Activated T-helper 1 cell treated with anti-CD3 and anti-CD28 coated beads, Interleukin-12 subunit alpha, Interleukin-12 subunit beta, Interleukin-2, Interleukin-4 antibody, amounts not matched to agents 30 ng/mL and 10 ng/mL and 1 ng/mL, durations not matched to agents 14 hours and 24 hours and 36 hours (primary cell): ENCODE measurements at places on chromosomes 3 and 15.

DNA sequence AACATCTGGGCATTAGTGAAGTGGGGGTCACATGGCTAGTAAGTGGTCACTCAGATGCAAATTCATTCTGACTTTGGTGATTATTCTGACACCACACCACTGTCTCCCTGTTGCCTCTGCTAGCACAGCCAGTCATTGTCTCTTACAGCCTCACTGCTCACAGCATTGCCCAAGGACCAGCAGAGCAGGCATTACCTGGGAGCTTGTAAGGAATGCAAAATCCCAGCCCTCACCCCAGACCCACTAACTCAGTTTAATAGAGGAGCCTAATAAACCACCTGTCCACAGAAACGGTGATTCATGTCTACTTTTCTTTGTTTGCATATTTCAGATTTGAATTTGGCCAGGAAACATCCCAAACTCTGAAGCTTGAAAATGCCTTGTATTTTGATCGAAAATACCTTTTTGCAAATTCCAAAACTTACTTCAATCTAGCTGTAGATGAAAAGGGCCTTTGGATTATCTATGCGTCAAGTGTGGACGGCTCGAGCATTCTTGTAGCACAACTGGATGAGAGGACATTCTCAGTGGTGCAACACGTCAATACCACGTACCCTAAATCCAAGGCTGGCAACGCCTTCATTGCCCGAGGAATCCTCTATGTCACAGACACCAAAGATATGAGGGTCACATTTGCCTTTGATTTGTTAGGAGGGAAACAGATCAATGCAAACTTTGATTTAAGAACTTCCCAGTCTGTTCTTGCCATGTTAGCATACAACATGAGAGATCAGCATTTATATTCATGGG is 62.7 kb downstream of the GLDN start:
- H3K36me3 ChIP-seq = no peaks in the 10 kb centered on the region
- no peaks in the 10 kb centered on the region for H3K4me1 ChIP-seq
- peaks cover 15% of the 10 kb centered on the region for H3K27me3 ChIP-seq
- no peak overlapping the region for H3K27ac ChIP-seq

DNA sequence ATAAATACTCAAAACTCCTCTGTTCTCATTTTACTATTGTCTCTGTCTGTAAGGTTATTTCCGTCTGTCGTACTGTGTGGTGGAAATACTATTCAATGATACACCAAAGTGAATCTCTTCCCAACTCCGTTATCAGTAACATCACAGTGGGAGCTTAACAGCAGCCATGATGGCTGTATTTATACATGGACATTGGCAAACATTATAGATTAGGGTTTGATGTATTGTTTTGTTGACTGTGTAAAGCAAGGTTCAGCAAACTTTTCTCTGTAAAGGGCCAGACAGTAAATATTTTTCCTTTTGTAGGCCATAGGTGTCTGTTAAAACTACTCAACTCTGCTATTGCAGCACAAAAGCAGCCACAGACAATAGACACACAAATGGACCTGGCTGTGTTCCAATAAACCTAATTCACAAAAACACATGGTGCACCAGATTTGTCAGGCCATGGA is 23.2 kb downstream of the LIPC start:
- peak overlapping the region; percentile 0 for H3K4me3 ChIP-seq
- H3K36me3 ChIP-seq = peaks cover 7% of the 10 kb centered on the region
- H3K4me1 ChIP-seq = peaks cover 77% of the 10 kb centered on the region
- DNase-seq = no peak
- peak overlapping the region; percentile 95 for H3K27ac ChIP-seq

- H3K36me3 ChIP-seq = peaks cover 3% of the 10 kb centered on the region
- H3K4me3 ChIP-seq = no peak overlapping the region
- peaks cover 39% of the 10 kb centered on the region for H3K4me1 ChIP-seq
- DNase-seq = no peak
- no peak overlapping the region for H3K27ac ChIP-seq
Measured at GRCh38 chr15:52021892-52022540, 3.0 kb downstream of the MAPK6 start.

DNA sequence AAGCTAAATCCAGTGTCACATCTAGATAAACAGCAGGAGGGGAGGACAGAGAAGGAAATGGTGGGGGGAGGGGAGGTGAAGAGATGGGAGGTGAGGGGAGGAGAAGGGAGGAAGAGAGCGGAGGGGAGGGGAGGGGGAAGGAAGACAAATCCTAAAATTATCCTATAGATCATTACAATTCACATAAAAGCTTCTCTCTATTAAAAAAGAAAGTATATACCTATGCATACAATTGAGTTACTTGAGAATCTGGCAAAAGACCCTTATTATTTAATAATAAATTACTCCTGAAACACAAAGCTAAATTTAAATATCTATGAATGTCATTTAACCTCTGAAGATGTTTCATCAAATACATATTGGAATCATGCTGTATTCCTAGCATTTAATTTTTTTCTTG is 303.9 kb downstream of the MAGI1 start:
- H3K27me3 ChIP-seq = peaks cover 2% of the 10 kb centered on the region
- no peaks in the 10 kb centered on the region for H3K36me3 ChIP-seq
- no peak overlapping the region for H3K4me3 ChIP-seq
- no peaks in the 10 kb centered on the region for H3K4me1 ChIP-seq

DNA sequence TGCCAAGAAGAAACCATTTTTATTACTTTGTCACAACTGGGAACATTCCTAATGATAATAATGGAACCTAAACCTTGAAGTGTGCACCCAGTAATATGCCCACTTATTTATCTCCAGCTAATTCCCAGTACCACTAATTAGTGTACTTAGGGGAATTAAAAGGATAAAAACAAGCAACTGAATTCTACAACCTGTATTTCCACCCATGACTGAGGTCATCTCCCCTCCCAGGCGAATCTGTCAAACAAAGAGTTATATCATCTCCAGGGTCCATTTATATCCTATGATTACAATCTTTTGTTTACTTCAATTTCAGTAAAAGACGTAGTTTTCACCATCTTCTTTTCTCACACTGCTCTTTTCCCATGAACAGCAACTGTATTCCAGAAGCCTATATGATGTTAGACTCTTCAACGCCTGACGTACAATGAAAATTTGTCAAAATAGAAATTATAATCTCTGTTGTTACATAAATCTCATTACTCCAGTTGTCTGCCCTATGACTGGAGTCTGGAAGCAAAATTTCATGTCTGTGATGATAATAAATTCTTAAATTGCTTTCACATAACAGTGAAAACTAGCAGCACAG is 177.6 kb downstream of the GOLIM4 start:
- DNase-seq = no peak
- H3K4me3 ChIP-seq = no peak overlapping the region
- no peaks in the 10 kb centered on the region for H3K27me3 ChIP-seq
- H3K4me1 ChIP-seq = no peaks in the 10 kb centered on the region
- no peaks in the 10 kb centered on the region for H3K36me3 ChIP-seq
- H3K27ac ChIP-seq = no peak overlapping the region

GRCh38 chr3:34882764-34883163 is 756.6 kb upstream of the ARPP21 start:
- no peak for DNase-seq
- no peaks in the 10 kb centered on the region for H3K4me1 ChIP-seq
- H3K27me3 ChIP-seq = no peaks in the 10 kb centered on the region
- H3K27ac ChIP-seq = no peak overlapping the region

- no peaks in the 10 kb centered on the region for H3K27me3 ChIP-seq
- H3K4me3 ChIP-seq = no peak overlapping the region
- DNase-seq = no peak
Measured at GRCh38 chr3:10377148-10377725, 56.3 kb upstream of the SEC13 start.
